AG08395 (cell line): ENCODE measurements at places on chromosomes 4 and X.
A peak's percentile ranks its signal among the peaks of the same experiment; 100 is the strongest.

GRCh38 chr4:157550028-157550427, 329.5 kb downstream of the GRIA2 start:
- no peak for DNase-seq

- no peak for DNase-seq
These were observed 10.2 kb upstream of the TMEM156 start for GRCh38 chr4:39042366-39042765.

DNA sequence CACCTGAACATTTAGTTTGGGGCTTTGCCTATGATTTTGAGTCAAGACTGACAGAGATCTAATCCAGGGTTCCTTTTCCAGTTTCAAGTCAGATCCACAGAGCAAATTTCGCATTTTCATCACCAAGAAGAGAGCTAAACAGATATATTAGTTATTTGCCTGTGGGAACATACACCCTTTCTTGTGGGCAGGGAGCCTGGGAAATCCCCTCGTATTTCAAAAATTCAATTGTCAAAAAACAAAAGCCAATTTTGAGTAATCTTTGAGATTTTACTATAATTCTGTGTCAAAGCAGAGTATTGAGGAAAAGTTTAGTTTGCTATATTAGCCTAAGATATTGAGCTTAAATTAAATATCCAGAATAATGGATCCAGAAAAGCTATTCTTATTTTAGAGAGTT, 56.6 kb downstream of the AFM start:
- DNase-seq: no peak

DNA sequence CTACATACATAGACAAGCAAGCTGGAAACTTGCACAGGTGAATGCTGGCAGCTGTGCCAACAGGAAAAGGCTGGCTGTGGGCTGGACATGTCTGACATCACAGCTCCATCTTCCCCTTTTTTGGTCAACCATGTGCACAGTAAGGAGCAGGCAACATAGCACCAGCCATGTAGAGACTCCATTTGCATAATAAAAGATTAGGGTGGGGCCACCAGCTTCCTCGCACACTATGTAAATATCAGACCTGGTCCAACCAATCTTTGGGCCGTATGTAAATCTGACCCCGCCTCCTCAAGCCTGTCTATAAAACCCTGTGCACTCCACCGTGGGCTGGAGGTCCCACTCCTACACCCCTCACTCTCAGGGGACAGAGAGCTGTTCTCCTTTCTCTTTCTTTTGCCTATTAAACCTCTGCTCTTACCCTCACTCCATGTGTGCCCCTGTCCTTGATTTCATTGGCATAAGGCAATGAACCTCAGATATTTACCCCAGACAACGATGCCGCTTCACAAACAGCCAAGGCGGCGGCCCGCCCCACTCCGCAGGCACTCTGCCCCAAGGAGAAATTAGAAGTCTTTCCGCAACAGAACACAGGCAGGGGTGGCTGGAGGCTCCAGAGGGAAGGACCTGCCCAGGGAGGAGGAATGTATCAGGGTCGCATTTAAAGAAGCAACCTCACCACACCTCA, 862.2 kb downstream of the TRIML1 start:
- no peak for DNase-seq

- DNase-seq: peak; percentile 7
These were observed 670 bp downstream of the PAPSS1 start for GRCh38 chr4:107719207-107719921.

DNA sequence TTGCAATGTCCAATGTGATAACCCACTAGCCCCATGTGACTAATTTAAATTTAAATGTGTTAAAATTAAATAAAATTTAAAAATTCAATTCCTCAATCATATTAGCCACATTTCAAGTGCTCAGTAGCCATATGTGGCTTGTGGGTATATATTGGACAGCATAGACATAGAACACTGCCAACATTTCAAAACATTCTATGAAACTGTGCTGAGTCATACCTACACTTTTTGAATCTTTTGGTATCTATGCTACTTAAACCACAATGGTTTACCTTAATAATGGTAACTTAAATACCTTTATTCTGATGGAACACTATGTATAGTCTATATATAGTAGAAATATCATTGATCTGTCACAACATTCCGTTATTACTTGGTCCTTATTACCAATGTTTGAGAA, 223.4 kb upstream of the ATOH1 start:
- no peak for DNase-seq

GRCh38 chrX:20529301-20529700, 262.6 kb upstream of the RPS6KA3 start:
- no peak for DNase-seq

DNA sequence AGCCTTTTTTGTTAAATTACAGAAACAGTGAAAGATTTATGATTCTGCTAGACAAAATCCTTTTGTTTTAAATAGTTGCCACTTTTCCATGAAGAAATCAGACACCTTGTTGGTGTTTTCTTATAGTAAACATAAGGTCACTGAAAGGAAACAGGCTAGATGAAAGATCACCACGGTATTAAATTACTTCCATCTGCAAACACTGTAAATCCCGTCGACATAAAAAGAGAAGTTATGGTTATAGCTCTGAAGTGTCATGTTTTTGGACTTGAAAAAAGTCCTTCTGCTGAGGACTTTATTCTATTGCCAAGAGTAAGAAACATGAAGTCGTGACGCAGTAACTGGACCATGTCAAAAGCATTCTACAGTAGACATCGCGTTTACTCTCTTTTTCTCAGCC, 567.6 kb upstream of the SLIT2 start:
- peak; percentile 6 for DNase-seq

DNA sequence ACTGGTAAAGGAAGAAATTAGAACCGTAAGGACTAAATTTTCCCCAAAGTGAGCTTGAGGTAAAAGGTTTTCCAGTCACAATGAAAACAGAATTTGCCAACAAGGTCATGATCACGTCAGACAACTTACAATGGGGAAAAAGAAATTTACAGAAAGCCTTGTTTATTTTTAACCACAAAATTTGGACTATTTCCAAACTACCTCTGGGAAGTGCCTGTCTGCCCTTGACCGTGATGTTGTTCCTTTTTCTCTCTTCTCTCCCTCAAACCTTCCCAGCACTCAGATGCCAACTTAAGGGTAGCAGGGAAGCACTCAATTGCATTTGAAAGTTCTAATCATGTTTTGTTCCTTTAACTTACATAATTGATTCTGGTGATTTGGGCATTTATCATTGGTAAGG, 32.5 kb downstream of the MEPE start:
- DNase-seq: no peak

DNA sequence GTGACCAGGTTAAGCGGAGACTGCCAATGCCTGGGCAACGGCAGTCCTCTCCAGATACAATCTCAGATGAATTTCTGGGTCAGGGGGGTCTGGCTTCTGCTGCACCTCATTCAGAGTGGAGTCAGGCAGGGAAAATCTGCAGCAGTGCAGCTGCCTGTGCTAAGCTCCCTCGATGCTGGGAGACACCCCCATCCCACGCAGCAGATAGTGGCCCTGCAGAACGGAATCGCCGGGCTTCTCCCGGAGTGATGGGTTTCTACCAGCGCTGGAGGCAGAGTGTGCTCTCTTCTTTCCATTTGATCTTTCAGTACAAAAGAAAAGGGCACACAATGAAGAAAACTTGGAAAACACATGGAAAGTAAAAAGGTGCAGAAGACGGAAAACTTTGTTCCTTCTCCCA, 5.2 kb downstream of the ABLIM2 start:
- DNase-seq: no peak

GRCh38 chr4:27819246-27819645, 958.6 kb downstream of the STIM2 start:
- no peak for DNase-seq

DNA sequence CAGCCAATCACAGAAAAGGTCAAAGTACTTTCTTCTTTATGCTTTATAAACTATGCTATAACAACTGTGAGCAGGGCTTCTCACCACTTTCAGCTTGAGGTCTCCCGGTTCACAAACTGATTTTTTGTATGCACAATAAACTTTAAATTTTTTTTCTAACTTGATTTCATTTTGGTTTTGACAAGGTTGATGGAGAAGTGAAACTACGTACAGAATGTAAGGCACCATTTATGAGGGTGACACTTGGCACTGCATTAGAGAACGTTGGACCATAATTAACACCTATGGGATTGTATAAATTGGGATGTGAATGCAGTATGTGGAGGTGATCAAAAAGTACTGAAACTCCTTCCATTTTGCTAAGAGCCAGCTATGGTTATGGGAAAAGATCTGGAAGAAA, 857.9 kb upstream of the HTR2C start:
- no peak for DNase-seq

DNA sequence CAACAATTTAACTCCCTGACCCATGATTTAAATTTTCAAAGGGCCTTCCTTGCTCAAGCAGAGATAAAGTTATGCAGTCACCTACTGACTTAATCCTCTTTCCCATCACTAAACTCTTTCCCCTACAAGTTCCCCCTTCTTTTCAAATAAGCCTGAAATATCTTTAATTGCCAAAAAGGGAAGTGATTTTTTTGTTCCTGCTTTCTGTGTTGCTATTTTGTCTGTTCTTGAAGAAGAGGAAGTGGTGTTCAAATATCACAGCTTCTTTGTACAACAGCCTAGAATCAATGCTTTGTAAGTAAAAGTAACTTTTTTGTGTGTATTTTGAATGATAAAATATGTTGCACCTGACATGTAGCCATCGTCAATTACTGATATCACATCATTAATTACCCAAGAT, 595.9 kb downstream of the CENPC start:
- no peak for DNase-seq

DNA sequence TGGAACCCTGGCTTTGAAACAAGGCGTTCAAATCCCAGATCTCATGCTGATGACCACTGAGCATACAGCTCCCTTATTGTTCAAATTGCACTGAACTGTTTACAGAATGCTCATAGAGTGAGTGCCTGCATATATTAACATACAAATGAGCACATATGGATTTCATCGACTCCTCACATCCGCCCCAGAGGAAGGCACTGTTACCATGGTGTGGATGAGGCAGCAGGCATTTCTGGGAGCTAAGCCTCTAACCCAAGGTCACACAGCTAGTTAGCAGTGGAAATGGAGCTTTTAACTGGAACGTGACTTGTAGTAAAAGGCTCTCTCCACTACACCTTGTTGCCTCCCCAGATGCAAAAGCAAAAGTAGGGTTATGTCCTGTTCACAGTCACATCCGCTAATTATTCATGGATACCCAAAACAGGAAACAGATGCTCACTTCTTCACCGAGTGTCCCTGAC, 289.7 kb downstream of the STK32B start:
- DNase-seq: peak; percentile 7

DNA sequence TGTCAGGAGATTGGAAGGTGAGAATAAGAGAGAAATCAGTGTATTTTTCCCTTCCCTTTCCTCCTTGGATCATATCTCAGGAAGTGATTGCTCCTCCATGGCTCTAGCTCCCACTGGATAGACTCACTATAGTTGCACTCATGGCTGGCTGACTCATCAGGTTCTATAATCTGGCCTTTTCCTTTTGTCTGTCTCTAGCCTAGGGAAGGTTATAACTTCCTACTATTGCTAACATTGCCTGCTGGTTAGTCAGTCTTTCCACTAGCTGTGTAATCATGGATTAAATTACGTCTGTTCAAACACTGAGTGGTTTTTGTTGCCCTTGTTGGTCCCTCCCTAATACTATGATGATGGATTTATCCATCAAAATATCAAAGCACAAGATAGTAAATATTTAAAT, 195.5 kb upstream of the VEGFC start:
- DNase-seq: peak; percentile 93
